ENCODE measurements at places on chromosomes 5 and 9.

- DNase-seq: no peak
Observed at GRCh38 chr5:94544031-94544650, 74.3 kb downstream of the KIAA0825 start.

DNA sequence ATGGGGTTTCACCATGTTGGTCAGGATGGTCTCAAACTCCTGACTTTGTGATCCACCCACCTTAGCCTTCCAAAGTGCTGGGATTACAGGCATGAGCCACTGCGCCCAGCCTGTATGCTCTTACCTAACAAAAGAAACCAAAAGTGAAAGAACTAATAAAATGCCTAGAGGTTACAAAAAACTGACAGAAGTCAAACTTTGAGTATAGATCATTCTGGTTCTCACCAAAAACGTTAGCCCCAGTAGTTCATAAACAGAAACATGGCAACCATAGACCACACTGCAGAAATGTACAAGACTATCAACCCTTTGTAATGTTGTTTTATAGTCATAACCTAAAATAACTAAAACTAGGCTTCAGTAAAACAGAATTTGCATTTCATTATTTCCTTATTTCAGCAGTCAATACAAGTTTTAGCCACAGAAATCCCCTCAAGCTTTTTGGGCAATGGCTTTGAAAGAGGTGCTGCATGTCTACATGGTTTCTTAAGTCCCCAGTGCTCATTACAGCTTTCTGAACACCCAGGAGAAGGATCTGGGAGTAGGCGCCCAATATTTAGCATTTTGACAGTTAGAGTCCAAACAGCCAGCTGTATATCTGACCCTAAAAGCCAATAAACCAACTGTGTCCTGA is 72.5 kb downstream of the EPB41L4A start:
- DNase-seq: no peak

DNA sequence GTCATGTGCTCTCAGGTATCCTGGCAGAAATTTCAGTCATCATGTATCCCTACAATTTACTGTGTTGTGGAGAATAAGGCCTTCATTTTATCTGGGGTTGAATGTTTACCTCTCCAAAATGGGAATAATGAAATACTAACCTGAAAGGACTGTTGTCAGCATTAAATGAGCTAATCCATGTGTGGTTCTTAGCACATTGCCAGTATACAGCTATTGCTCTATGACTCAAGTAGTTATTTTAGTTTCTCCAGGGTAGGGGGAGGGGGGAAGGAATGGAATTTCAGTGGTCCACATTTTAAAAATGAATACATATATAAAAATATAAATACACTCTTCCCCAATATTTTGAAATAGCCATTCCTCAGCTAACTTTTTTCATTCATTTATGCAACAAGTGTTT is 3.5 kb downstream of the PAM start:
- no peak for DNase-seq

- DNase-seq: no peak
Observed at GRCh38 chr5:139698490-139699146, 50.5 kb downstream of the CXXC5 start.

DNA sequence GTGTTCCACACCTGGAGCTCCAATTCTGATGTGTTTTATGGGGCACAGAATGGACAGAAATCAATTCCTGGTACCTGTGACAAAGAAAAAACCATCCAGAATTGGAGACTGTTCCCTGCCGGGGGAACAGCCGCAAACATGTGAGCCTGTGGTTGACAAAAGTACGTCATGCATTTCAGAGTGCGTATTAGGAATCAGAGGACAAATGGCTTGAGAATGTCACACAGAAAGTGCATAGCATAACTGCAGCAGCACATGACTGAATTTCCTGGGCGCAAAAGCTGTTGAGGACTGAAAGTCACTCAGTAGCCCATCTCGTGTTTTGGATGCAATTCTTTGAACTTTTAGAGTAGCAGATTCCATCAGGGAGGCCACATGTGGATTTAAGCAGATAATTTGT is 85.1 kb downstream of the TRIO start:
- DNase-seq: no peak

- DNase-seq: peak; percentile 28
Observed at GRCh38 chr5:159533197-159533596, 202.9 kb upstream of the IL12B start.

- no peak for DNase-seq
Observed at GRCh38 chr5:57186194-57186593, 12.3 kb downstream of the GPBP1 start.

DNA sequence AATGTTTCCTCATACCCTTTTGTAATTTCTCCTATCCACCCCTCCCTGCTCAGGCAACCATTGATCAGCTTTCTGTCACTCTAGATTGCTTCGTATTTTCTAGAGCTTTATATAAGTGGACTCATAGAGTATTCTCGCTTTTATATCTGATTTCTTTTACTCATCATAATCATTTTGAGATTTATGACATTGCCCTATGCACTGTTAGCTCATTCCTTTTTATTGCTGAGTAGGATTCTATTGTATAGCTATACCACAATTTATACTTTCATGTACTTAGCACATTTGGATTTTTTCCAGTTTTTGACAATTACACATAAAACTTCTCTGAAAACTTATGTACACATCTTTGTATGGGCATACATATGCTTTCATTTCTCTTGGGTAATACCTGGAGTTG is 68.9 kb downstream of the MEGF10 start:
- DNase-seq: no peak

- no peak for DNase-seq
Observed at GRCh38 chr9:3478549-3478953, 47.2 kb downstream of the RFX3 start.

GRCh38 chr9:4662108-4662988 is at the start of gene PLPP6:
PLPP6 (plus strand) TSS chr9:4662294; CDS start chr9:4662376, 82 bp downstream.
- no peak for DNase-seq

- DNase-seq: no peak
Observed at GRCh38 chr9:89096807-89097206, 81.8 kb downstream of the SHC3 start.

DNA sequence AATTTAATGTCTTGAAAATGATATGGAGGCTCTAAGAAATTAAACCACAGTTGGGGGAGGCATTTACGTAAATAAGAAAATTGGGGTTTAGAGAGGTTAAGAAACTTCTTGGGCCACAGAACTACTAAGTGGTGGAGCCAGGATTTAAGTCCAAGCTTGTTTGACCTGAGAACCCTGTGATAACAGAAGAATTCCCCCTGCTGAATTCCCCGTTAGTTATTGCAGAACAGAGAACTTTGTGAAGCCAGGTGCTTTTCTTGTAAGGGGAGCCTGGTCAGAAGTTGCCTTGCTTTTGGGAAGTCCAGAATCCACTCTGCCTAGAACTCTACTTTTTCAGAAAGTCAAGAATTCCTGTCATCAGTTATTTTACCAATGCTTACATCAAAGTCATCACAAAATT is 309.3 kb upstream of the SEMA6A start:
- no peak for DNase-seq

DNA sequence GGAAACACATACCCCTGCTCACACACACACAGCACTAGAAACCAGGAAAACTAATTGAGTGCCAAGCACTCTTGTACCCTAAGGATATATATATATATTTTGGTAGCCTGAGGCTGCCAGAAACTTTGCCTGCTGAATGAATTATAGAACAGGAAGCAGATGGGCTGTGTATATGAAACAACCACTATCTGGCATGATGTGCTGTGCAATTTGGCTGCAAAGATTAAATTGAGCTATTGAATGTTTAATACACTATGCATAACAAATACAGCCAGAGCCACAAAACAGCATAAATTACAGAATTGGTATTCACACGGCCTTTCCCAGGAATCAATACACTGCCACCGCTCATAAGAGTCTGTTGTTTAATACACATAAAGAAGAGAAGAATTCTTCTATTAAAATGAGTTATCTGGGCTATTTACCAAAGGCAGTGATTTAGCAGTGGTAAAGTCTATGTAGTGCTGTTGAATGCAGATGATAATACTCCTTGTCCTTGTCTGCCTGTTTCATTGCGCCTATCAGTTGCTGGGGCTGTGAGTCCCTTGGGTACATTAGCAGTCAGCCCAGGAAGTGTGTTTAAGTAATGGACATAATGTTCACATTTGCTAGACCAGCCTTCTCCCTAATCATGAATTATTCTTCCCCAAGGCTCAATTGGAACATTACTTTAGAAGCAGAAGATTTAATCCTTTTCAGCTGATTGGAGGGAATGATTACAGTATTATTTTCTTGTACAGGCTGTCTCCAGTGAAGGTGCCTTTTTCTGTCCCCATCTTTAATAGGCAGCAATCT is 294.3 kb downstream of the TLE1 start:
- DNase-seq: no peak

GRCh38 chr9:131867611-131868192 is 127.8 kb upstream of the RAPGEF1 start:
- no peak for DNase-seq

- DNase-seq: peak; percentile 25
Observed at GRCh38 chr9:128159784-128160602, at the start of gene BBLN. BBLN (plus strand) TSS chr9:128160265; CDS start chr9:128160408, 143 bp downstream.

DNA sequence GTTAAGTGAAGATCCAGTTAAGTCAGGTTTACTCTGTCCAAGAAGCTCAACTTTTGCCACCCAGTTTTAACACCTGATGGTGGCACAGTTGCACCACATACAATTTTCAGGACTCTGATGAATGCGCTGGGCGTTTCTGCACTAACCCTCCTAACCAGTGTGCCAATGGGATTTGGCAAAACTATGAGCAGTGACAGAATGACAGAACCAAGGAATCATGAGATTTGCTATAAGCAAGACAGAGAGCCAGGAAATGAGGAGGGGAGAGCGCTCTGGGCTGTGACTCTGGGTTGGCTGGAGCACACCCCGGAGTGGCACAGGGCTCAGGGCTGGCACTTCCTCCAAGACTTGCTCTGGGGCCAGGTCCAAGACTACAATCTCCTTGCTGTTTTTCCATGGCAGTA is 84.1 kb downstream of the SH3PXD2B start:
- no peak for DNase-seq

- no peak for DNase-seq
Observed at GRCh38 chr5:52139888-52140615, 647.7 kb upstream of the ITGA1 start.

GRCh38 chr9:131640438-131641137 is 95.3 kb downstream of the PRRT1B start:
- no peak for DNase-seq

GRCh38 chr9:113310538-113310937 is 7.4 kb upstream of the RNF183 start:
- no peak for DNase-seq

- peak; percentile 91 for DNase-seq
Observed at GRCh38 chr5:72441862-72442540, 65.2 kb downstream of the ZNF366 start.

DNA sequence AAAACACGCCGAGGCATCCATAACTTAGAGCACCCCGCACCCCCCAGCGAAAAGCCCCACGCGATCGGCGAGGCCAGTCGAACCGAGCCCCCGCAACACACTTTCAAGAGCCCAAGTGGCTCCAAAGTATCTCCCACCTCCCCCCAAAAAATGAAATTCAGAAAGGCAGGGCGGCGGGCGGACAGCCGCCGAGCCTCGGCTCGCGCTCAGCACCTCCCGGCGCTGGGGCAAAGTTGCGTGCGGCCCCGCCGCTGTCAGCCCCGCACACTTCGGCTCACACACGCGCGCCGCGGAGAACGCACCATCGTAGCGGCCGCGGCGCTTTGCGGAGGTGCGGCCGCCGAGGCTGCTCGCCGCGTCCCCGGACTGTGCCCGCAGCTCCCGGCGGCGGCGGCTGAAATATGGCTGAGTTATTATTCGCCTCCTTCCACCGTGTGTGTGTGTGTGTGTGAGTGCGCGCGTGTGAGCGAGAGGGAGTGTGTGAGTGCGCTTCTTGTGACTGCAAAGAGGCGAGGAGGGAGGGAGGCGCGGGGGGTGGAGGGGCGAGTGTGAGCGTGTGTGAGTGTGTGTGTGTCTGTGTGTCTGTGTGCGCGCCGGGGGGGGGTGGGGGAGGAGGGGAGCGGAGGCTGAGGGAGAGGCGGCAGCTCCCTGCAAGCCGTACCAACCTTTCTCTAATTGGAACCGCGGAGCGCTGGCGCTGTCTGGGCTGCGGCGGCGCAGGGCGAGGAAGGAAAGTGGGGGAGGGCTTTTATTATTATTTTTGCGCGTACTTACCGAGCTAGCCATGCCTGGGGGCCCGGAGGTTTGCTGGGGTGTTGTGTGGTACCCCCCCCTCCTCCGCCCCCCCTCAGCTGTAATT is 599 bp downstream of the MLLT3 start:
- DNase-seq: no peak

DNA sequence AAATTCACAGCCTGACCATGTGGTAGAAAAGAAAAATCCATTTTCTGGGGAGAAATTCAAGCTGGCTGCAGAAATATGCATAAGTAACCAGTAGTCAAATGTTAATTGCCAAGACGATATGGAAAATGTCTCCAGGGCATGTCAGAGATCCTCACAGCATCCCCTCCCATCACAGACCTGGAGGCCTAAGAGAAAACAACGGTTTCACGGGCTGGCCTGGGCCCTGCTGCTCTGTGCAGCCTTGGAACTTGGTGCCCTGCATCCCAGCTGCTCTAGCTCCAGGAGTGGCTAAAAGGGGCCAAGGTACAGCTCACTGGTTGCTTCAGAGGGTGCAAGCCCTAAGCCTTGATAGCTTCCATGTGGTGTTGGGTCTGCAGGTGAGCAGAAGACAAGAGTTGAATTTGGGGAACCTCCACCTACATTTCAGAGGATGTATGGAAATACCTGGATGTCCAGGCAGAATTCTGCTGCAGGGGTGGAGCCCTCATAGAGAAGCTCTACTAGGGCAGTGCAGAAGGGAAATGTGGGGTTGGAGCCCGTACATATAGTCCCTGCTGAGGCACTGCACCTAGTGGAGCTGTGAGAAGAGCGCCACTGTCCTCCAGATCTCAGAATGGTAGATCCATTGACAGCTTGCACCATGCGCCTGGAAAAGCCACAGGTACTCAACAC is 49.7 kb downstream of the PTBP3 start:
- DNase-seq: no peak

GRCh38 chr5:54009828-54010227 is 300.5 kb downstream of the ARL15 start:
- DNase-seq: no peak

DNA sequence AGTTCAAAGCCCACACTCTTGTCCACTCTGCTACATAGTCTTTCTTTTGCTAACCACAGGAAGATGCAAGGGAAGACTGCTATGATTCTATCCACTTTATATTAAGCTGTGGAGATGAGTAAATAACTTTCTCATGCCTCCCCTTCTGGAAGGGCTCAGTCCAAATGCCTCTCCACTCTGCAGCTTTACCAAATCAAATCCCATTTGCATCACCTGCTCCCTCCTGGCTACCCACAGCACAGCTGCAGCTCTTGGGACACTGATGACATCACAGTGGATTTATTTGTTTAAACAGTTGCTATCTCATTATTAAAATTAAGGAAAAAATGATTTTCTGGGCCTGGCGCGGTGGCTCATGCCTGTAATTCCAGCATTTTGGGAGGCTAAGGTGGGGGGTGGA is 1544.9 kb upstream of the WWC1 start:
- DNase-seq: no peak

DNA sequence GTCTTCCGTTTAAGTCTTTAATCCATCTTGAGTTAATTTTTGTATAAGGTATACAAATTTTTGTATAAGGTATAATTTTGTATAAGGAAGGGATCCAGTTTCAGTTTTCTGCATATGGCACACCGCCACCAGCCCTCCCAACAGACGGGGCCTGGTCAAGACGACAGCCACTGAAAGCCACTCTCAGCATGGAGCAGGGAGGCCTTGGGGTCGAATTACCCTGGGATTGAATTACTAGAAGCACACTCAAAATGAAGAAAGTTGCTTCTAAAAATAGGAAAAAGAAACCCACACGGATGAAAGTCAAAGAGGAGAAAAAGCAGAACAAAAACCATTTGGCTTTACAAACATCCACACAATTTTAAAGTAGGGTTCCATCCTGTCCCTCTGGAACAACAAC is 586.2 kb upstream of the ADAMTS16 start:
- no peak for DNase-seq

- no peak for DNase-seq
Observed at GRCh38 chr5:138610918-138611677, 35.9 kb upstream of the HSPA9 start.
